ENCODE measurements at places on chromosomes 2 and 18. TPM values are rescaled to one million over a fixed set of nuclear protein-coding genes. Genes with fewer than 3 reads are reported as not detected.

GRCh38 chr2:85445316-85446295, 27.1 kb downstream of the SH2D6 start:
- DNase-seq, result peak; percentile 66

SERPINB7 gene
- total RNA-seq, result not detected

DNA sequence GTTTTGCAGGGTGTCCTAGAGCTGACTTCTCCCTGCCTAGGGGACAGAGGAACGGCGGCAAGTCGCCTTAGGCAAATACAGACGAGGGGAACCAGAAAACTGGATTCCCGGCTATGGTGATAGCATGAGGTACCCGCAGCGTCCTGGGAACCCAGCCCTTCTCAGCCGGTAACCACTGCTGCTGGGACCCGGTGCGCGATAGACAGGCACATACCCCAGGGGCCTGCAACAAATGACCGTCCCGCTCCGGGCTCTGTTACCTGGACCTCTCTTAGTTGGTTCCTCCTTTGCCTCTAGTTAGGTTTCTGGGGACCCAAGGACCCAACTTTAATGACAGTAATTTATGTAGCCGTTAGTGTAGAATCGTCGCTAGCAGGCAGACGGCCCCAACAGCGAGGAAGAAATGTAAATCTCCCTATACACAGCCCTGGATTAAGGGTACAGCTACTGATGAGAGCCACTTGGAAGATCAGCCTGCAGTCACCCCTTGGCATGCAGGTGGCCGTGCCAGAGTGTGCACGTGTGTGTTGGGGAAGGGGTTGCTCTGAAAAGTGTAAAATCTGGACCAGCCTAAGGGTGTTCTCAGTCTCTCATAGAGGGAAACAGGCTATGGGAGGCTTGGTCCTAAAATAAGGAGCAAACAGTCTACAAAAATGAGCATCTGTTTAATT, 819 bp upstream of the SERPINE2 start:
- DNase-seq, result no peak

GRCh38 chr18:13026583-13027270, 35.6 kb downstream of the CEP192 start:
- no peak for DNase-seq

DNA sequence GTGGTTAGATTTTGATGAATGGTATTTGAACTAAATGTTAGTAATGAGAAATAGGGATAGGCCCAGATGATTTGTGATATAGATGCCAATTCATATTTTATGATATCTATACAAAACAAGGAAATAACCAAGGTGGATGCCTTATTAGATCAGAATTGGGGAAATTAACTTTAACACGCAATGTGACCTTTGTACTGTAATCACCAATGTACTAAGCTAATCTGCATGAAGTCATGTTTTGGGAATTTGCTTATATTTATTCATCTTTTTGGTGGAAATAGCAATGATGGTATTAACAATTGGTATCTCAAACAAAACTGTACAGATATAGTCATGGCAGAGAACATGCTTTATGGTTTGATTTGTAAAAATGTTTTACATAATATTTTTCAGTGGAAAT, 504.7 kb downstream of the PLCL1 start:
- DNase-seq, result no peak

- no peak for DNase-seq
Observed at GRCh38 chr2:69086466-69086865, 73.5 kb downstream of the ANTXR1 start.

DNA sequence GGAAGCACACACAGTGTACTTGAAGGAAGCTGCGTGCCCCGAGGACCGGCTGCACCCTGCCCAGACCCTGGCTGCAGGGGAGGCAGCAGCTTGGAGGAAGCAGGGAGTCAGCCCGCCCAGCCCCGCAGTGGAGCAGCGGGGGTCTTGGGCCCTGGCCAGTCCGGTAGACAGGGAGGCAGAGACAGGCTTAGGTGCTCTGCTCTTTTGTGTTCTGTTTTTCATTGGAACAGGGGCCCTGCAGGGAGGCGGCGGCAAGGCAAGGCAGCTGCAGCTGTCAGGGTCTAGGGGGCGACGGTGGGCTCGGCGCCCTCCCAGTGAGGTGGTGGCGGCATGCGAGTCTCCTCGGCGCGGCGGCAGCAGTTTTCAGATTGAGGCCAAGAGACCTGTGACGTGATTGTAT, 53.3 kb upstream of the TFCP2L1 start:
- DNase-seq, result no peak
